NCI-H2081 treated with DMSO at 0.1 percent for 48 hours (cell line): ENCODE measurements at places on chromosomes 13 and 19.

- no peak for DNase-seq
Measured at GRCh38 chr19:40141551-40141950, 49.7 kb upstream of the MAP3K10 start.

DNA sequence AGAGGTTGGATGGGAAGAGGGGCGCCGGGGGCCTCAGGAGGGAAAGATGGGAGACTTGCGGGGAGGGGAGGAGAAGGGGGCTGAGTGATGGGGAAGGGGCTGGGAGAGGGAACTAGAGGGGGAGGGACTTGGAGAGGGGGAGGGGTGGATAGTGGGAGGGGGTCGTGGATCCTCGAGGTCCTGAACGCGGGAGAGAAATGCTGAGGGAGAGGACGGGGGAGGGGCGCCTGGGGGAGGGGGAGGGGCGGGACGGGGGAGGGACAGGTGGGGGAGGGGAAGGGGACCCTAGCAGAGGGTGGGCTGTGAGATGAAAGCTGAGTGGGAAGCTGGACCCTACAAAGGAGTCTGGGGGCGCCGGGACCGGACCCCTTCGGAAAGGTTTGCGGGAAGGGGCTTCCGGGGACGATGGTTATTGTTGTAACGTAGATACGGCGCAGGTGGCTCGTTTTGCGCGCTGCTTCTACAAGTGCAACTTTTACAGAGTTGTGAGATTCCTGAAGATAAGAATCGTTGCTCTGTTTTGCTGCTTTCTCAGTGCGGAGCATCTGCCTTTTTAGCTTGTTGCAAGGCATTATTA lies 418 bp downstream of the ZNF444 start:
- DNase-seq = no peak

DNA sequence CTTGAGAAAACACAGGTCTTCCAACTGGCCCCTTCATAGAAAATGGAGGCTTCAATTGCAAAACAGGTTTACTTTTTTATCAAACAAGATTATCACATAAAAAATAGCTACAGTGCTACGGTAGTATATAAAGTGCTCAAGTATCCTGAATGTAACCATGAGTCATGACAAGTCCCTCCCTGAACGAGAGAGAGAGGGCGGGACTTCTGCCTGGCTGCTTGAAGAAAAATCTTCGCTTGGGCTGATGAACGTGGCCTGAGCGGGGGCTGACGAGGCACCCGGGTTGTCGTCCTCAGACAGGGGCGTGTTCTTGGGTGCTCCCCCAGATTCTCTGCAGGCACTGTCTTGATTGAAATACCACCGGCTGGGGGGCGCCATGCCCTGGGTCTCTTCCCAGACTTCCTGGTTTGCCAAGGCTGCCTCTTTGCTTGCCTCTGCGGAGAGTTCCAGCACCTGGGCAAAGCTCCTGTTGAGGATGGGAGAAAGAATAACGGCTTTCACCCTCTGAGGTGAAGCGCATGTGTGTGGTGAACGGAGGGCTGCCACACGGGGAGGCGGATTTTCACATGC lies 23.2 kb upstream of the CPAMD8 start:
- DNase-seq = no peak

DNA sequence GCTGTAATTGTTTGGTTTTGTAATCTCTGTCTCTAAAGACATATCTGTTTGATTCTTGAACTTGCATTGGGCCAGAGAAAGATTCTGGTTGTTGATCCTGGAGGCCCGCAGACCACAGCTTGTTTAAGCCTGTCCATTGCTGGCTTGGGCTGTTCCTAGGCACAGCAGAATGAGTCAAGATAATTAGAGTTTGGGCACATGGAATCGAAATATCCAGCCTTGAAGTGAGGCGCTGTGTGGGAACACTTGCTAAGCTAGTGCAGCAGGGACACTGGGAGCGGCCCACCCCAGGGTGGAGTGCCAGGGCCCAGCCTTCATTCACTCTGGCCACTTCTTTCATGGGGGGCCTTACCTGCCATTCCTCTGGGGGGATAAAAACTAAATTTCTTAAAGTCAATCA lies 219.7 kb downstream of the LMO7 start:
- no peak for DNase-seq
